Regular cardiac myocyte (primary cell): ENCODE measurements at places on chromosomes 1 and 21. TPM values are rescaled to one million over a fixed set of nuclear protein-coding genes. Genes with fewer than 3 reads are reported as not detected.

RNU1-3 gene
- total RNA-seq, result under 0.01 TPM in 2 replicates

PLA2G2F gene
- not detected in 2 replicates for total RNA-seq

SNRNP40 gene
- 75.5 and 160 TPM in 2 replicates for total RNA-seq

PCAT6 gene
- total RNA-seq, result 0.56 TPM in 1 of 2 replicates, not detected in the other

TNNT2 gene
- not detected in 2 replicates for total RNA-seq

RCAN1 gene
- total RNA-seq, result 174 and 809 TPM in 2 replicates

HIVEP3 gene
- 1.5 and 2.0 TPM in 2 replicates for total RNA-seq

HLX gene
- total RNA-seq, result 9.6 and 18.9 TPM in 2 replicates

CXADR gene
- total RNA-seq, result 0.58 and 1.7 TPM in 2 replicates

EIF3I gene
- 335 and 518 TPM in 2 replicates for total RNA-seq

PYGO2 gene
- total RNA-seq, result 5.6 and 7.7 TPM in 2 replicates

RAB7B gene
- total RNA-seq, result 3.1 and 3.7 TPM in 2 replicates

KCNJ6 gene
- total RNA-seq, result under 0.01 and 0.56 TPM in 2 replicates

SLAMF7 gene
- total RNA-seq, result not detected in 2 replicates

RBP7 gene
- total RNA-seq, result not detected in 2 replicates

RIPK4 gene
- total RNA-seq, result 0.38 and 1.7 TPM in 2 replicates

PLEKHM2 gene
- total RNA-seq, result 49.7 and 63.1 TPM in 2 replicates

MPL gene
- not detected in 2 replicates for total RNA-seq

OR10J1 gene
- total RNA-seq, result not detected in 2 replicates

FMO5 gene
- 0.19 and 2.5 TPM in 2 replicates for total RNA-seq

LCE2B gene
- total RNA-seq, result not detected in 2 replicates

COL24A1 gene
- total RNA-seq, result 0.19 and 0.56 TPM in 2 replicates

LRRIQ3 gene
- 0.38 and 1.4 TPM in 2 replicates for total RNA-seq

NEK2 gene
- total RNA-seq, result 6.8 and 43.3 TPM in 2 replicates

SMIM11 gene
- 2.7 and 5.6 TPM in 2 replicates for total RNA-seq

TRIM45 gene
- total RNA-seq, result 3.3 and 3.4 TPM in 2 replicates

EXO1 gene
- total RNA-seq, result 5.9 and 29.1 TPM in 2 replicates

HMGN1 gene
- total RNA-seq, result 169 and 252 TPM in 2 replicates

RHD gene
- under 0.01 TPM in 1 of 2 replicates, not detected in the other for total RNA-seq

UAP1 gene
- total RNA-seq, result 167 and 259 TPM in 2 replicates

OR2T8 gene
- under 0.01 TPM in 1 of 2 replicates, not detected in the other for total RNA-seq

ATP1A4 gene
- under 0.01 TPM in 1 of 2 replicates, not detected in the other for total RNA-seq

ADAMTSL4 gene
- 0.77 and 4.2 TPM in 2 replicates for total RNA-seq

C4BPA gene
- not detected in 2 replicates for total RNA-seq
